HepG2 (cell line): ENCODE measurements at places on chromosomes 2 and 18. TPM values are rescaled to one million over a fixed set of nuclear protein-coding genes. Genes with fewer than 3 reads are reported as not detected.

TCF4 gene
- total RNA-seq = not detected in 2 replicates

GRCh38 chr2:43191947-43192516 lies 34.4 kb downstream of the ZFP36L2 start:
- no peak for DNase-seq

DNA sequence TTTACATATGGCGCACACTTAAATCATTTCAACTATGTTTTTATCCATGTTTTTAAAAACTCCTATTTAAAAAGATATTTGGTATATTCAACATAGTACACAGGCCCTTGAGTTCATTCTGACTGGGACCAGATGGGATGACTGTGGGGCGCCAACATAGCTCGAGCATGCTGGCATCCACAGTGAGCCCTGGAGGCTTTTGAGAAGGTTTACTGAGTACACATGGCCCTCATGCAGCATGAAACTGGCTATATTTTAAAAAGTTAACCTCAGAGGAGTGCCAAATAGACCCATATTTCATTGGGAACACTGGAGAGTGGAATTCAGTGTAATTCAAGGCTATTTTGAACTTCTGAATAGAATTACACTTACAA lies 83.6 kb downstream of the CCDC85A start:
- no peak for DNase-seq

LBX2 gene
- total RNA-seq = 4.0 and 8.1 TPM in 2 replicates

DNA sequence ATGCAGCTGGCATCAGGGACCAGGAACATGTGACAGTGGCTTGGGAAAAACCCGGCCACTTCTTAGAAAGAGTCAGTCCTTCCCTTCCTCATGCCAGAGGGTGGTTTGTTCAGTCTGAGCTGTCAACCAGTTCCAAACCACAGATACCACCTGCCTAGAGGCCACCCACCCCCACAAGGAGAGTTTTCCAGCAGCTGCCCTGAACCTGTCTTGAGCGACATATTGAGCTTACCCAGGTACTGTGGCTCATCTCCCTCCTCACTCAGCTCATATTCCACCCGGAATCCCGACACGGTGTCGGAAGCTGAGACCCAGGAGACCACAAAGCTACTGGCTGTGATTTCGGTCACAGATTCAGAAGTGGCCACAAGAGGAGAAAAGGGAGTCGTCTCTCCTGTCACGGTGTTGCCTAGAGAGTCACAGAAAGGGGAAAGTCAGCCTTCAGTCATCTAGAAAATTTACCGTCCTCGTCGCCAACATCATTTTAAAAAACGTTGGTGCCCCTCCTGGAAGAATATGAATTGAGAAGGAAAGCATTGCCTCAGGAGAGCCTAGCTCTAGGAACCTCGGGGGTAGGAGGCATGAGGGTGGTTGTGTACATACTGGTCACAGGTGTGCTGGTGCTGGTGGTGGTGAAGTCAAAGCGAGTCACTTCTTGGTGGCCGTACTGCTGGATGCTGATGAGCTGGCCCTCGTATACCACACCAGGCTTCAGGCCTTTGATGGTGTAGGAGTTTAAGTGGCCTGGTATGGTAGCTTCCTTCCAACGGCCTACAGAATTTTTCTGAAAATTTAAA lies 26.3 kb downstream of the FN1 start:
- no peak for DNase-seq

ASPRV1 gene
- total RNA-seq = 0.40 and 0.42 TPM in 2 replicates

GRCh38 chr2:23556929-23557328 lies 171.9 kb downstream of the KLHL29 start:
- no peak for DNase-seq

- peak; percentile 83 for DNase-seq
Measured at GRCh38 chr2:9703701-9704221, 73.0 kb upstream of the YWHAQ start.

GRCh38 chr18:74477771-74478170 lies 18.4 kb upstream of the CNDP2 start:
- DNase-seq = no peak

CYRIA gene
- not detected in 2 replicates for total RNA-seq

- no peak for DNase-seq
Measured at GRCh38 chr2:182359027-182359989, 67.5 kb downstream of the PDE1A start.

DNA sequence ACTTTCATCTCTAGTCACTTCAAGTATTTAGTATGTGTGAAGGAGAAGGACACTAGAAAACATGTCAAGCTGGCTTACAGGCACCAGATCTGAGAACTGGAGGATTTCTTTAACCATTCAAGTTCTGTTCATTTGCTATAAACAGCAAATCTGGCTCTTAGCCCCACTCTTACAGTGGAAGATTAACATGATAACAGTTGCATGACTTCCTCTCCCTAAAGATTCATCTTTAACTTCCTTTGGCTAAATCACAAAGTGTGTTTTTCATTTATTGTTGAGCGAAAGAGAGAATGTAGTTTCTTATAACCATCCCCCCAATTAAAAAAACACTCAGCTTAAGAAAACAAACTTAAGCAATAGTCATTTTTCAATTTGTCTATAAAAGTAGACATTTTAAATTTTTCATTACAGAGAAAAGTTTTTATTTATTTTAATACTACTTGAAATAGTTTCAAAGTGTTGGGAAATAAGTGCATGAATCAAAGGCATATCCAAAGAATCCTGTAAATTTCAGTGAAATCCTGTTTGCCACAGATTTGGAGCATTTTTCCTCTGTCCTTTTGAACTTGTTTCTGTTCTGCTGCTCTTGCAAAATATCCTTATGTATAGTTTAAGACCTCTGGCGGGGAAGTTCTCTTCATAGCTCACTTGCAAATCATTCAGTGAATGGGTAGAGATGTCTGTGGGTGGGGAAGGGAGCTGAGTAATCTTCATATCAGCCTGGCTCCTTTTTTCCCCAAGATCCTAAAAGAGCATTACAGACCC lies 241.0 kb upstream of the RBBP8 start:
- no peak for DNase-seq
